ENCODE measurements at places on chromosomes 16 and 17. TPM values are rescaled to one million over a fixed set of nuclear protein-coding genes. Genes with fewer than 3 reads are reported as not detected.

GRCh38 chr16:67749436-67750078, 30.4 kb upstream of the GFOD2 start:
- no peak for DNase-seq

Gene GDPD1
- total RNA-seq = 1.1 TPM

DNA sequence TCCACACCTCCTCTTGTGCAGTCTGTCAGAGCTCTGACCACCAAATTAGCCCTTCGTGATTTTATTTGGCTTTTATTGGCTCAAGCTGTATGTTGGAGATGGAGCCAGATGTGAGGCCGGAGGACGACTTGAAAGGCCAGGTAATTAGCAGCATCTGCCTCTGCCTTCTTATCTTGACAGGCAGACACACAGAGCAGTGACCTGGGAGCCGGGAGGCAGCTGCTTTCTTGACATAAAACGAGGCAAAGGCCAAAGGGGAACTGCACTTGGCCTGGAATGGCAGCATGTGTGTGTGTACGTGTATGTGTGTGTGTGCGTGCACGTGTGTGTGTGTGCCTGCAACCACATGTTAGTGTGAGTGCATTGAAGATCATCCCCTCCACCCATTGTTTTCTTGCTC, 56.9 kb upstream of the BRD7 start:
- no peak for DNase-seq

DNA sequence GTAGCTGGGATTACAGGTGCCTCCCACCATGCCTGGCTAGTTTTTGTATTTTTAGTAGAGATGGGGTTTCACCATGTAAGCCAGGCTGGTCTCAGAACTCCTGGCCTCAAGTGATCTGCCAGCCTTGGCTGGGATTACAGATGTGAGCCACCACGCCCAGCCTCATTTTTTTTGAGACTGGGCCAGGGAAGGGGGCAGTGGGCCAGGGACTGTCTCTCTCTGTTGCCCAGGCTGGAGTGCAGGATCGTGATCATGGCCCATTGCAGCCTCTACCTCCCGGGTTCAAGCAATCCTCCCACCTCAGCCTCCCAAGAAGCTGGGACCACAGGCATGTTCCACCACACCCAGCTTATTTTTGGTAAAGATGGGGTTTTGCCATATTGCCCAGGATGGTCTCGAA, 16.0 kb downstream of the RSL1D1 start:
- DNase-seq = no peak

DNA sequence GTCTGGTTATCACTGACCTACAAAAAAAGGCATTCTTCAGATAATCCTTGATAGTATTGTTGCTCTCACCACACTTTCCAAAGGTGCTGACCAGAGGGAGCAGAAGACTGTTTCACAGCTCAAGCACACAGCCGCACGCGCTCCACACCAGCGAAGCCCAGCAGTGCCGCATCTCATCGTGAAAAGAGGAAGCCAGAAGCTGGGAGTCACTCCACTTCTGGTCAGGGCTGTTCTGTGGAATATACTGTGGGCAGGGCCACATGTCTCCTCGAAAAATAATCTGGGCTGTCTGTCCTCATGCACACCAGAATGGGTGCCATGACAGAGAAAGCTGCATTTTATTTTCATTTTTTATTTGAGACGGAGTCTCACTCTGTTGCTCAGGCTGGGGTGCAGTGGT, 7.3 kb upstream of the PRSS36 start:
- no peak for DNase-seq

Gene SLFN12
- total RNA-seq = 2.4 TPM

DNA sequence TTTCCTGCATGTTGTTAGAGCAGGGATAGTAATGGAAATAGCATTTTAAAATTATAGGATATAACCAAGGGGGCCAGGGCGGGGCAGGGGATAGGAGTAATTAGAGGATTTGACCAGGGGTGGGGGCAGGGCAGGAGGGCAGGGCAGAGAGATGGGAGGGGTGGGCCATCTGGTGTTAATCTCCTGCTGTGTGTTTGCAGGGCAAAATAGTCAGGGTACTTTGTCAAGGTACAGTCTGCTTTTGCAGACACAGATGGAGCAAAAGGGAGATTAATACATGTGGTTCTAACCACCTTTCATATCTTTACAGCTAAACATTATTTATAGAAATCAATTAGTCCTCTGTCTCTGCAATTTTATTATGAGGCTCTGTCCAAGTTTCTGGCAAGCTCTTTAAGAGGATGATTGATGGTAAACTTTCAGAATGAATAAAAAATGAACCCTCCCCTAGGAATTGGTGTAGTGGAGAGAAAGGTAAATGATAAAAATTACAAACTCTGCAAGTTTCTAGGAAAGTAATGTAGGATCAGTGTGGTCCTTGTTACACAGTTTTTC, 6.6 kb downstream of the ANKFN1 start:
- DNase-seq = no peak

DNA sequence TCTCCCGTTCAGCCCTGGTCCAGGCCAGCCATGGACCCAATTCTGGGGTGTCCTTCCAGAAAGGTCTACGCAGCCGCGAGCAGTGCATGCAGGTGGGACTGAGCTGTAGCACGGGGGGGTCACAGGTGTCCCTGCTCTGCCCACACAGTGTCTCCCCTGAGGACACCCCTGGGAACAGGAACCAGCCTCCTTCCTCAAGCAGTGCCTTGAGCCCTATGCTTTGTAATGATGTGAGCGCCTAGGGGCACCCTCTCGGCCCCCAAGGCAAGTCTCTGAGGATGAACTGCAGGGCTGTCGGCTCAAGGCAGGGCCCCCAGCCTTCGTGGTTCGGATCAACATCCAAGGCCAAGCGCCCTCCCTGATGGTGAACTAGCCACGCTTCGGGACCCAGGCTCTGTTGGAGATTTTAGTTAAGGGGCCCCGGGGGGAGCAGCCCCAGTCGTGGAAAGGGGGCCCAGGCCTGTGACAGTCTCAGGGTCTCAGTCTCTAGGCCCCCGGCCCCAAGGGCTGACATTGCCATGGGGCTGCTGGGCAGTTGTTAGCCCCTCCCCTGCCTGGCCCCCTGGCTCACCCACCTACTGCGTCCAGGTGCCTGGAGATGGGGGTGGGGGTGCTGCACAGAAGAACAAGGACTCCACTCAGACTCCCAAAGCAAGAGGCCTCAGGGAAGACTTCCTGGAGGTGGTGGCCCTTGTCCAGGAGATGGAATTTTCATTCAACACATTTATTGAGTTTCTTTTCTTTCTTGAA, 2.3 kb downstream of the IL17C start:
- DNase-seq = no peak

Gene TLCD1
- total RNA-seq = 0.73 TPM

- no peak for DNase-seq
Observed at GRCh38 chr17:47918991-47919390, 22.4 kb upstream of the PNPO start.

DNA sequence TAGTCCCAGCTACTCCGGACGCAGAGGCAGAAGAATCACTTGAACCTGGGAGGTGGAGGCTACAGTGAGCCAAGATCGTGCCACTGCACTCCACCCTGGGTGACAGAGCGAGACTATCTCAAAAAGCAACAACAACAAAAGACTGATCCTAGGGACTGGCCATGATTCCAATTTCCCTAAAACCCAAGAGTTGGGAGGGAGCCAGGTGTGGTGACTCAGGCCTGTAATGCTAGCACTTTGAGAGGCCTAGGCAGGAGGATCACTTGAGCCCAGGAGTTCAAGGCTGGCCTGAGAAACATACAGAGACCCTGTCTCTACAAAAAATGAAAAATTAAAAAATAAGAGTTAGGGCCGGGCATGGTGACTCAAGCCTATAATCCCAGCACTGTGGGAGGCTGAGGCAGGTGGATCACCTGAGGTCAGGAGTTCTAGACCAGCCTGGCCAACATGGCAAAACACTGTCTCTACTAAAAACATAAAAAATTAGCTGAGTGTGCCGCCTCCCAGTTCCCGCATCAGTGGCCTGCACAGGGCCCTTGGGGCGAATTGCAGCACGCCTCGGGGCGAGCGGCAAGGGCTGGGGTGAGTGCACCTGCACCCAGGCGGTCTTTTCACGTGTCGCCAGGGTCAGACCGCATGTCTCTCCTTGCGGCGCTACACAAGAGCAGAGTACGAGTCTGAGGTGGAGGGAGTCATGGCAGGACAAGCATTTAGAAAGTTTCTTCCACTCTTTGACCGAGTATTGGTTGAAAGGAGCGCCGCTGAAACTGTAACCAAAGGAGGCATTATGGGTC, 40.8 kb downstream of the CDH3 start:
- DNase-seq = no peak

DNA sequence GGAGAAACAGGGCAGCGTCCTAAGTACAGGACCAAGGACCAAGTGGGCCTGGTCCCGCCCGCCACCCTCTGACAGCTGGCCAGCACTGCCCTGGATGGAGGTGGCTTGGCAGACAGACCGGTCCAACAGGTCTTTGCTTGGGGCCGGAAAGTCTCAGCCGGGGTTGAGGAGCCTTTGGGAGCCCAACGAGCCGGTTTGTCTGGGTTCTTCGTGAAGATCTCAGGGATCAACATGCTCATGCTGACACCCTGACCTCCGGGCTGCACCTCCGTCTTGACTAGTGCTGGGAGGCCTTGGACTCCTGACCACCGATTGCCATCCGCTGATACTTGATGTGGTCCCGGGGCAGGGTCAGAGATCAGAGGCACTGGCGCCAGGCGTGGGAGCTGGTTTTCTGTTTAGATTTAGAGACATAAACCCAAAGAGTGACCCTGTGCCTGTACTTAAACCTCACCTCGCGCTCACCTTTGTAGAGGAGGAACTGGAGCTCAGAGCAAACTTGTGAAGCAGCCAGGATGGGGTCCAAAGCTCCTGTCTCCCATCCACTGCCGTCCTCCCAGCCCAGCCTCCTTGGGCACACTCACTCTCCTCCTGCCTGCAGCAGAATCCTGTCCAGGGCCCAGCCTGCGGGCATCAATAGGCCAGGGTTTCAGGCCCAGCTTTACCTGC, 92.1 kb upstream of the GSE1 start:
- DNase-seq = no peak

GRCh38 chr16:17377360-17378324, 93.1 kb downstream of the XYLT1 start:
- DNase-seq = no peak

Gene TBC1D3G
- total RNA-seq = not detected

Gene PRCD
- total RNA-seq = not detected

Gene COX4I1
- 876 TPM for total RNA-seq

DNA sequence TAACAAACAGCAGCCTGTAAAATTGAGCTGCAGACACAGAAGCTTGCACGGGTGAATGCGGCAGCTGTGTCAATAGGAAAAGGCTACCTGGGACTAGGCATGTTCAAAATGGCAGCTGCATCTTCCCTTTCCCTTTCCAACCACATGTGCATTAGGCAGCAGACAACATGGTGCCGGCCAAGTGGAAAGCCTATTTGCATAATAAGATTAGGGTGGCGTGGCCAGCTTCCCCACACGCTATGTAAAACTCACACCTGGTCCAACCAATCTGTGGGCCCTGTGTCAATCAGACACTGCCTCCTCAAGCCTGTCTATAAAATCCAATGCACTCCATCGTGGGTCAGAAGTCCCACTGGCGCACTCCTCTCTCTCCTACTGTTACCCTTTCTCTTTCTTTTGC, 61.0 kb upstream of the RBBP6 start:
- DNase-seq = no peak

DNA sequence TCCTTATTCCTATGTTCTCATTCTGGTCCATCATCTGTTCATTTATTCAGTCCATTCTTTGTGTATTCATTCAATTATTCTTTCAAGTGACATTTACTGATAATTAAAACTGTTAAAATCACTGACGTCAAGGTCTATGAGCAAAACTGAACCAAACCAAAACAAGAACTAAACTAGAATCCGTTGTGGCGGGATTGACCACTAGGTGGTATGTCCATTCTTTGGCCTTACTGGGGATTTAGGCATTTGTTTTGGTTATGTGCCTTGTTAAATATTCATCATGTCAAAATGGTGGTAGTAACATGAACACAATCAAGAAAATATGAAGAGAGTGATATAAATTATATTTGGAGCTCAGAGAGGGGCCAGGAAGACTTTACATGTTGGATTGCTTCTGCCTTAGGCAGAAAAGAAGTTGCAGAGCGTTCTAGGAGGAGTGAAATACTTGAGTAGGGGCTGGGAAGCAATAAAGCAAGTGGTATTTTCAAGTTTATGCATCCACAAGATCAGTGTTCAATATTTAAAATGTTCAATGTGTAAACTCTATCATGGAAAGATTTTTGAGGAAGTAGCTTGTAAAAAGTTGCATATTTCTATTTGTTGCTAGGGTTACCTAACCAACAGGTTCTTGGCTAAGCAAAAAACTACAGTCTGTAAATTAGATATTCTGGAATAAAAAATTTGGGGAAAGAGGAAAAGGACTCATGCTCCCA, 129.0 kb downstream of the CDH13 start:
- no peak for DNase-seq

DNA sequence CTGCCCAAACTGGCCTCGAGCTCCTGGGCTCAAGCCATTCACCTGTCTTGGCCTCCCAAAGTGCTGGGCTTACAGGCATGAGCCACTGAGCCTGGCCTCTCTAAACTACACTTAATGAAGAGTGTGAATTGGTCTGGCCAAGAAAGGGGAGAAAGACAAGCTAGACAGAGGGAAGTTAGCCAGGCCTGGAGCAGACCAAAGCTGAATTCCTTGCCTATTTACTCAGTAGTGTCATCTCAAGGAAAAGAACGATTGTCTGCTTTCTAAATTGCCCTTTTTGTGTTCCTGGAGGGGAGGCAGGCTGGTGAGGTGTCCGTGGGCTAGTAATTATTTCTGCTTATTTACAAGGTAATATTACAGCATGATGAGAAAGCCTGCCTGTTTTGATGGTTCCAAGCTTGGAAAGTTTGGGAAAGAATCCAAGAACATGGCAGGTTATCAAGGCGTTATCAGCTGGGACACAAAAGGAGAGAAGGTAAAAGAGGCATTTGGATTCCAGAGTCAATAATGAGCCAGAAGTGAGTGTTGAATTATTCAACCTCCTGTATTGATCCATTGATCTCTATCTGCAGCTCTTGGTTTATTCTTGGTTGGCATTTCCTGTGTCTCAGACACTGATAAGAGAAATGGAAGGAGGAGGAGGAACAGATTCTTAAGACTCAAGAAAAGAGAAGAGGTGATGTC, 6.3 kb upstream of the CBFB start:
- DNase-seq = no peak

DNA sequence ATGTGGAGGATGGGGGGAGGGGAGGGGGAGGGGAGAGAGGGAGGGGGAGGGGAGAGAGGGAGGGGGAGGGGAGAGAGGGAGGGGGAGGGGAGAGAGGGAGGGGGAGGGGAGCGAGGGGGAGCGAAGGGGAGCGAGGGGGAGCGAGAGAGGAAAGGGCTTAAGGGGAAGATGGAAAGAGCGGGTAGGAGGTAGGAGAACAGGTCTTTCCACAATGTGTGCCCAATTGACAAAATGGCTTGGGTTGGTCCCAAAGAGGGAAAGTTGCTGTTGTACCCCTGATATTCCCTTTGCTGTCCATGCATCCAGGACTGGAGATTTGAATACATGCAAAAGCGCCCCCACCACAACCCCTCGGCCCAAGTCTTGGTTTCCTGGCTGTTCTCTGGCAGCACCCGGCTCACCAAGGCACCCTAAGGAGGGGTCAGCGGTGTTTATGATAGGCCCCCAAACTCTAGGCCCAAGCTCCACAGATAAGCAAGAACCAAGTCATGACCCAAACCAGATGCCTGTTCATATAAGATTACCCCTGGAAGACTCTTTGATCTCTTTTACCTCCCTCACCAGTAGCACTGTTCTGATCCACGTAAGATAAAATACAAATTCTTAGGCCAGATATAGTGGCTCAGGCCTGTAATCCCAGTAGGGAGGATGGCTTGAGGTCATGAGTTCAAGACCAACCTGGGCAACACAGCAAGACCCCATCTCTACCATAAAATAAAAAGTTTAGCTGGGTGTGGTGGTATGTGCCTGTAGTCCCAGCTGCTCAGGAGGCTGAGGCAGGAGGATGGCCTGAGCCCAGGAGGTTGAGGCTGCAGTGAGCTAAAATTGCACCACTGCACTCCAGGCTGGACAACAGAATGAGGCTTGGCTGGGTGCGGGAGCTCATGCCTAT, 119.6 kb downstream of the ZFHX3 start:
- DNase-seq = no peak

Measured in CD8-positive, alpha-beta T cell (primary cell).